ENCODE measurements at places on chromosomes 13 and 19.
A peak's percentile ranks its signal among the peaks of the same experiment; 100 is the strongest.

- DNase-seq: no peak
Observed at GRCh38 chr13:53124623-53125022, 96.0 kb downstream of the OLFM4 start.

GRCh38 chr13:41048640-41049039 is 12.7 kb upstream of the WBP4 start:
- no peak for DNase-seq

- DNase-seq: no peak
Observed at GRCh38 chr13:46396341-46396740, 9.3 kb upstream of the RUBCNL start.

DNA sequence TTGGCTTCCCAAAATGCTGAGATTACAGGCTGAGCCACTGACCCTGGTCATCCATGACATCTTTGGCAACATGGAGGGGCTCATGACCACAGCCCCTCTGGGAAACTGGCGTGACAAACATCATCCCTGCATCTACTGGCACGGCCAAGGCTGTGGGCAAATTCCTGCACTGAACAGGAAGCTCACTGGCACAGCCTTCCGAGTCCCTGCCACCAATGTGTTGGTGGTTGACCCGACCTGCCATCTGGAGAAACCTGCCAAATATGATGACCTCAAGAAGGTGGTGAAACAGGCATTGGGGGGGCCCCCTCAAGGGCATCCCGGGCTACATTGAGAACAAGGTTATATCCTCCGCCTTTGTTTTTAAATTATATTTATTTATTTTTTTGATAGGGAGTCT is 8.9 kb upstream of the ACP5 start:
- no peak for DNase-seq

- no peak for DNase-seq
Observed at GRCh38 chr13:80177327-80177726, 163.6 kb downstream of the SPRY2 start.

GRCh38 chr19:36009220-36009619 is 607 bp upstream of the SYNE4 start:
- DNase-seq: peak; percentile 29

GRCh38 chr13:107020393-107020792 is 452.5 kb upstream of the ARGLU1 start:
- DNase-seq: no peak

All from T-helper 2 cell (primary cell).